Fibroblast of skin of scalp (primary cell): ENCODE measurements at places on chromosomes 12 and 14.

DNA sequence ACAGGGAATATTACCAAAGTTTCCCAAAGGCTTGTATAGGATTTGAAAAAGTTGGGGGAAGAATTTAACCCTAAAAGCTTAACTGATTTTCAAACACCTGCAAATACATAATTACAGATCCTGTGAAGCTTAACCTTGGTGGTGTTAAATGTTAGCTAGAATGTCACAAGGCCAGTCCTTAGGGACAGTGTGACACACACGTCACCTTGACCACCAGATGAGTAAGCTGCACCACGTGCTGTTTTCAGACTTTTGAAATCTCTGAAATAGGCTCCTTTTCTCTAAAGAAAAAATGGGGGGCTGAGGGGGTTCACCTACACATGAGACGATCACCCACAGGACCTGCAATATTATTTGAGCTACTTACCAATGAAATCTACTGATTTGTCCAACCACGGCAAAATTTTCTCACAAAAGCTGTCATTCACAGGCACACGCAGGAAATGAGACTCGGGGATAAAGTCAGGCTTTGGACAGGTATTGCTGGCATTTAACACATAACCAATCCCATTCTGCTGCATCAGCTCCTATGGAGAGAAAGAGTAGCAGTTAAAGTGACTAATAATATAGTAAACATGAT lies 75.9 kb downstream of the DUSP16 start:
- no peak for DNase-seq

DNA sequence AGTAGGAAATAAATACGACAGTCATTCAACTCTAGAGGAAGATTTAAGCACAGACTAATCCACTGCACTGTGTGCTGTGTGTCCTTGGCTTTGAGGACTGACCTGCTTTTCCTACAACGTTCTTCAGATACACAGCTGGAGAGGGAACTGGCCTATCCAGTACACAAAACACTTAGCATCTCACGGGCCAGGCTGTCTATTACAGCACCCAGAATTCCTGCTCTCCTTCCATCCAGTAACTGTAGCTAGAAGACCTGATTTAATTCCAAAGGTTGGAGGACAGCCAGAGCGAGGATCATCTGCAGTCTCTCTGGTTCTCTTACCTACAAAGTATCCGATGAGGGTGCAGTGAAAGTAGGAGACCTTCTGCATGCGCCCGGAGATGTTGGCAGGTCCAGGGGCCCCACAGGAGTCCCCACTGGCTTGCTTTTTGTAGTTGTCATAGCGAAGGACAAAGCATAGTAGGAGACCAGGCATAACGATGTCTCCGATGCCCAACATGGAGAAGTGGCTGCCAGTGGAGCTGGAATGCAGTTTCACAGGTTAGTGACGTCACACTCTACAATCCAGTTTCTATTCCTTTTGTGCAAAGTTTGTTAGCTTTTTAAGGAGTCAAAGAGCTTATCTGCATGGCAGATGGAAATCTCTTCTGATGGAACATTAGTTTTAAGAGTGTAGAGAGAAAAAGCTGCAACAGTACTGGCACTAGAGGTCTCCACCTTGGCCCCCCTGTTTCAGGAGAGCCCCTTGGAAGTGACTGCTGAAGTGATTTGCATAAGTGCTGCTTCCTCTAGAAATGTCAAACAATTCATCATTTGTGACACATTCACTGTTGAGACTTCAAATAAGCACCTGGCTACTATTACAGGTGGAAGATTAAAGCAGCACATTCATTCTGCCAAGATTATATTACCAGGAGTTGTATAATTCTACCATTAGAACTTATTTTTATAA lies 41.7 kb downstream of the ACADS start:
- no peak for DNase-seq

DNA sequence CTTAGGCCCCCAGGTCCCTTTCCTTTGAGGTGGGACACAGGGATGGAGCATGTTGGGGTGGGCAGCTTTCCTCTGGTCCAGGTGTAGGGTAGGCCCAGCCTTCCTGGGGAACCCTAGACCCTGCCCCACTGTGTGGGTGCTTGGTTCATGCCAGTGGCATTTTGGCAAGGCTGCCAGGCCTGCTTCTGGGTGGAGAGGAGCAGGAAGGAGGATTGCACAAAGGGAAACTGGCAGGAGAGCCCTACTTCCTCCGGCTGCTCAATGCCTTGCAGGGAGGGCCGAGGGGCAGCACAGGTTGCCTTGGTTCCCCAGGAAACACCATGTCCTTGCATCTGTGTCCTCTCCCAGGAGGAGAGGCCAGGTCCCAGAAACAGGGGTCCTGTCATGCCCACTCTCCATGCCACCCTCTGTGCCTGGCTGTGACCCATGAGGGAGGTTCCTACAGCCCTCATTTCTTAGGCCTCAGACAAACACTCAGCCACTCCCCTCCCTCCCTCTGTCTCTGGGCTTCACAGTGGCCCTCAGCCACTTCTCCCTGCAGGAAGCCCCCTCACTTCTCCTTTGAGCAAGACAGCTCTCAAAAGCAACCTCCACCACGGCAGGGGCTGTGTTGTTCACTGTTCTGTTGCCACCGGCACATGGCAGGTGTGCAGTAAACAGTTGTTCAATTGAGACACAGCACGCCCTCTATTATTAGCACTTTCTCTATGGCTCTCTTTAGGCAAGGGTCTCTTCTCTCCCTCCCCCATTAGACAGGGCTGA lies 6.8 kb upstream of the KRT80 start:
- DNase-seq, result no peak

GRCh38 chr12:83106873-83107272 lies 420.2 kb downstream of the TMTC2 start:
- no peak for DNase-seq

DNA sequence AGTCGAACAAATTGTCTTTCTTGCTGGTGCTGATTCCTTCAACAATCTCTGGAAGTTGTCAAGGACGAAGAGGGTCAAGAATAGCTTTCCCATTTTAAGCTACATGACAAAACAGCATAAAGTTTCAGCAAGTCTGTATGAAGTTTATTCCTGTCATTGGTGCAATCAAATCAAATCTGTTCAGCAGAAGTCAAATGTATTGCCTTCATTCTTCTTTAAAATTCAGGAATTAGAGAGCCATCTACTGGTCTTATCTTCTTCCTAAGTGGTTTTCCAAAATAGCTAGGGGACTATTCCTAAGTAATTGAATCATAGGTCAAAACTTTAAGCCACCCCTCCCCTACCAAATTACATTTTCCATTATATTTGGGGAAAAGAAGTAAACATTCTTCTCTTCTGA lies 990.2 kb downstream of the GALC start:
- peak; percentile 52 for DNase-seq
